ENCODE measurements at places on chromosomes 7 and 10.

DNA sequence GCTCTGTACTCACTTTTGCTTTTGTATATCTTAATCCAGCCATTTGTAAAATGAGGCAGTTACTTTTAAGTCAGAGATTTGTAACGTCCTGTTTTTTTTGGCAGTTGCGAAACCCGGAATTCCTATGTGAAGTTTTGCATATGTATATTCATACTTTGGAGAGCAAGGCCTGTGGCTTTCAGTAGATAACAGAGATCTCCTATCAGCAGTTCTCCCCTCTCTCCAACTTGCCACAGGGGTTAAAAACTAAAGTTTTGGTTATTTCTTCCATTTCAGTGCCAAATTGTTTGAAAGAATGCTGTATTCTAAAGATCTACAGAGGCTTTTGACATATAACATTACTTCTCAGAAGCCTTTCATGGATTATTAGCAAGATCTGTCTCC, 102.4 kb downstream of the EXOC4 start:
- no peak for DNase-seq

DNA sequence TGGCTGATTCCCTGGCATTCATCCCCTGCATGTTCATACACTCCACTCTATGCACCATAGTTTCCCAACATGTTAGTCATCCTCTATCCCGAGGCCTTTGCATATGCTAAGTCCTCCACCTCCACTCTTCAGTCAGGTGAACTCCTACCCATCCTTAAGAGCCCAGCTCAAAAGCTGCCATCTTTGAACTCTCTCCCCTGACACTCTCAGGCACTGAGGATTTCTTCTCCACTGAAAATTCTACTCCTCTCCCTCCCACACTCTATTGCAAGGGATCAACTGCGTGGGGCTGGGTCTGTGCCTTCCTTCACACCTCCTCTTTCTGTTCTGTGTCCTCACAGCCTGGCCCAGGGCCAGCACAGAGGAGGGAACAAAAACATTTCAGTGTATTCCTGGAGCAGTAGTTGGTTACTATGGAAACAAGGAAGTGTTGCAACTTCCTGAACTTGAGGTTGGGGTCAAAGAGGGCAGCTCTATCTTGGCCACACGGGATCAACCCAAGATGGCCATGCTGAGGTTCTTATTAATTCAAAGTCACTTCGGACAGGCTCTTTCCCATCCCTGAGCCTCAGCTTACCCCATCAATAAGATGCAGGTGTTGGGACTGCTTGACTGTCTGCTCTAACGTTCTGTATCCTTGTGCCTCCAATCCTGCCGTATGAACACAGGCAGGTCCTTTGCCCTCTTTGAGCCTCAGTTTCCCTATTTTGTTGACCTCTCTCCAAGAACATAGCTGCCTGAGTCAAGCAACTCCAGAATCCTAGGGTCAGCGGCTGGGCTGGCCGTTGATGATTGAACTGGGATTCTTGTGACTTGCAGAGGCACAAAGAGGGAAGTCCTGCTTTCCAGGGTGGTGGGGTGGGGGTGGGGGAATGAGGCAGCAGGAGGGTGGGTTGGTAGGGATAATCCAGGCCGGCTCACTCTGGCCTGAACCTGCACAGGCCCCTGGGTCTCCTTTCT, 15.5 kb downstream of the ZMIZ1 start:
- no peak for DNase-seq

DNA sequence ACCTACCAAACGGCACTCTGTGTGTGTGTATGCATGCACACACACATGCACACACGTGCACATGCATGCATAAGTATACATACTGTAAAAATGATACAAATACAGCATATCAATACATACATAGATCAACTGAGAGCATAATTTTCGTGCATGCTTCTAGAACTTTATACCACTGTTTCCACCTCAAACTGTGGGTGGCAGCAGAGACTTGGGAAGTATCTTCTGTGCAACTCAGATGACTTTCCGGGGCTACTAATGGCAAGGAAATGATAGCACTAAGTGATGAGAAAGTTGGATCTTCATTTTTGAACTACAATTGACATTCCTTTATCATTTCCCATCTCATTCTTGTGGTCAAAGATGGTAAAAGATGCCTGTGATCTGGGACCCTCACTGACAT, 570.7 kb downstream of the REEP3 start:
- no peak for DNase-seq

DNA sequence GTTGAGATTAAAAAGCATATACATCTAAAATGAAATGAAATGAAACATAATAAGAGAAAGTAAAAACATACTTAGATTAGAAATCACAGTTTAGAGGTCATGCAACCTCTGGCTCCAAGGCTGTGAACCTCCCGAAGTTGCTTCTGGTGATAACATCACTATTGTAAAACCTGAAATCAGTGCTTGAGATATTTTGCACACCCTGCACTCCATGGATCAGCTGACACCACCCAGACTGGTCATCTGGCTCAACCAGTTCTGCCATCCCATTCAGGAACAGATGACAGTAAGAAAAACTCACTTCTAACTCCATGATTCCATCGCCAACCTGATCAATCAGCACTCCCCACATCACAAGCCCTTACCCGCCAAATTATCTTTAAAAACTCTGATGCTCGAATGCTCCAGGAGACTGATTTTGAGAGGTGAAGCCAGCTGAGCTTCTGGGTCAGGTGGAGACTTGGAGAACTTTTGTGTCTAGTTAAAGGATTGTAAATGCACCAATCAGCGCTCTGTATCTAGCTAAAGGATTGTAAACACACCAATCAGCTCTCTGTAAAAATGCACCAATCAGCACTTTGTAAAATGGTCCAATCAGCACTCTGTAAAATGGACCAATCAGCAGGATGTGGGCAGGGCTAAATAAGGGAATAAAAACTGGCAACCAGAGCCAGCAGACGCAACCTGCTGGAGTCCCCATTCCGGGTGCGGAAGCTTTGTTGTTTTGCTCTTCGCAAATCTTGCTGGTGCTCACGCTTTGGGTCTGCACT, 162.6 kb upstream of the MAGI2 start:
- DNase-seq: no peak

GRCh38 chr10:31194986-31195385, 124.0 kb upstream of the ZEB1 start:
- DNase-seq: no peak

DNA sequence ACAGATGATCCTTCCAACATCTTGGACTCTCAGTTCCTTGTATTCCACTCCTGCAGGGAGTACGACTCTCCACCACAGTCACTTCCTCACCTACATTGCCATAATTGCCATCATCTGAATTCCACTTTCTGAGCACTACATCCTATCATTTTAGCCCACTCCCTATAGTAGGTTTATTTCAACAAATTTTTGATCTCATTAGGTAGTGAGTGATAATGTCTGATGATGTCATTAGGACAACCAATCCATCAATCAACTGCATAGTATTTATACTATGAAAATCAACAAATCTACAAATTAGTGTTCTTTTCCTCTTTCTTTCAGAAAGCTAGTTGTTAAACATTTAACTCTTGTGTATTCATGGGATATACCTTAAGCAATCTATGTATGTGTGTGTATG, 13.7 kb upstream of the TRA2A start:
- DNase-seq: no peak
